Mesothelial cell of epicardium (in vitro differentiated cells): ENCODE measurements at places on chromosomes 3 and 15.

DNA sequence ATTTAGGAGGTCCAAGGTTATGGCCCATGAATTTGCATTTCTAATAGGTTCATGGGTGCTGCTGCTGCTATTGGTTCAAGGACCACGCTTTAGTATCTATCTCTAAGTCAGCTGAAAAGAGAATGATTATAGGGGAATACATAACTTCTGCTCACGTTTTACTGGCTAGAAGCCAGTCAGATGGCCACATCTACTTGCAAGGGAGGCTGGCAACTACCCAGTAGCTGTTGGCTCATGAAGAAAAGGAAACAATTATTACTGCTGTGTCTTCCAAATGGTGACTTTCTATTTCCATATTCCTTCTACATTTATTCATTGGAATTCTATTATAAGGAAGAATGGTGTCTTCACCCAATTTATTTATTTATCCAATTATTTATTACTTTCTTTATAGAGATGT lies 54.2 kb downstream of the SLC25A36 start:
- no peaks in the 10 kb centered on the region for H3K4me1 ChIP-seq
- H3K36me3 ChIP-seq: no peaks in the 10 kb centered on the region
- no peak for DNase-seq

GRCh38 chr3:138439646-138440045 lies 5.2 kb downstream of the ESYT3 start:
- no peak overlapping the region for H3K4me3 ChIP-seq
- peaks cover 38% of the 10 kb centered on the region for H3K27me3 ChIP-seq
- H3K27ac ChIP-seq: no peak overlapping the region
- peaks cover 19% of the 10 kb centered on the region for H3K4me1 ChIP-seq

GRCh38 chr15:65638681-65639089 lies 16.9 kb downstream of the SLC24A1 start:
- peak overlapping the region; percentile 45 for H3K27ac ChIP-seq
- H3K27me3 ChIP-seq: peaks cover 5% of the 10 kb centered on the region
- no peak overlapping the region for H3K4me3 ChIP-seq
- peaks cover 15% of the 10 kb centered on the region for H3K4me1 ChIP-seq

GRCh38 chr3:155233213-155233612 lies 60.3 kb downstream of the STRIT1 start:
- no peaks in the 10 kb centered on the region for H3K36me3 ChIP-seq
- peaks cover 16% of the 10 kb centered on the region for H3K4me1 ChIP-seq
- no peak overlapping the region for H3K4me3 ChIP-seq
- H3K27me3 ChIP-seq: no peaks in the 10 kb centered on the region
- peak overlapping the region; percentile 57 for H3K27ac ChIP-seq
- no peak for DNase-seq

- no peaks in the 10 kb centered on the region for H3K27me3 ChIP-seq
- peak within 1 kb of the TSS; percentile 99 for H3K4me3 ChIP-seq
- H3K27ac ChIP-seq: peak within 1 kb of the TSS; percentile 99
- H3K36me3 ChIP-seq: no peaks in the 10 kb centered on the region
- peak; percentile 43 for DNase-seq
- H3K4me1 ChIP-seq: peaks cover 24% of the 10 kb centered on the region
These were observed at the start of gene SLC25A38 for GRCh38 chr3:39383045-39383880. Gene SLC25A38, plus strand, starts transcription at chr3:39383370. Its CDS starts 355 bp downstream, at chr3:39383725.

- DNase-seq: no peak
- peaks cover 27% of the 10 kb centered on the region for H3K4me1 ChIP-seq
- peak overlapping the region; percentile 76 for H3K27ac ChIP-seq
- H3K27me3 ChIP-seq: no peaks in the 10 kb centered on the region
These were observed 539.5 kb downstream of the NAALADL2 start for GRCh38 chr3:175398676-175399075.

DNA sequence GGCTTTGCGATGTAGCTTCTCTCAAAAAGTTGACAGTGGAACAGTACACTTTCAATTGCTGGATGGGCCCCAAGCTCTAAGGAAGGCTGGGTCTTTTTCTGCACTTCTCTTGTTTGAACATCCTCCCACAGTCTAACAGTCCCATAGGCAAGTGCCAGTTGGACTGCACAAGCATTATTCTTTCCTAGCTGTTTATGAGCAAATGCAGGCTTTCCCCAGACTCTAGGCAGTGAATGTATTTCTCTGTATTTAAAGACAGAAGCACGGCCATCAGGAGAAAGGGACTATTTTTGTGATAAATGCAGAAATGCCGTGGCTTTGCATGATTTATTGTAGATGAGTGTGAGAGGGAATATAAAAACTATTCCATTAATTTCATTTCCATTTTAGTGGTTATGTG lies 539.3 kb upstream of the LMCD1 start:
- no peak overlapping the region for H3K4me3 ChIP-seq
- no peak for DNase-seq
- no peaks in the 10 kb centered on the region for H3K36me3 ChIP-seq
- no peaks in the 10 kb centered on the region for H3K4me1 ChIP-seq
- H3K27ac ChIP-seq: no peak overlapping the region

DNA sequence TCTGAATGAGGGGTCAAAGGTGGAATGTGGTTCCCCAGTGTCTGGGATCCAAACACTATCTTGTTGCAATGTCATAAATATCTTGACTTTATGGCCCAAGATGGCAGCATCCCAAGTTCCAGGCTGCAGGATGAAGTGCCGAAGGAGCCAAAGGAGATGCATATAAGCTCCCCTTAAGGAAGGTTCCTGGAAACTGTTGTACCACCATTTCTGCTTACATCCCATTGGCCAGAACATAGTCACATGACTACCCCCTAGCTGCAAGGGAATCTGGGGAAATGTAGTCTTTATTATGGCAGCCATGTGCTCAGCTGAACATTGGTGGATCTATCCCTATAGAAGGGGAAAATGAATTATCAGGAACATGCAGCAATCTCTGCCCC lies 54.3 kb downstream of the BDH1 start:
- peaks cover 1% of the 10 kb centered on the region for H3K36me3 ChIP-seq
- H3K27ac ChIP-seq: no peak overlapping the region
- no peak for DNase-seq
- H3K4me1 ChIP-seq: peaks cover 22% of the 10 kb centered on the region
- H3K27me3 ChIP-seq: no peaks in the 10 kb centered on the region
- no peak overlapping the region for H3K4me3 ChIP-seq

DNA sequence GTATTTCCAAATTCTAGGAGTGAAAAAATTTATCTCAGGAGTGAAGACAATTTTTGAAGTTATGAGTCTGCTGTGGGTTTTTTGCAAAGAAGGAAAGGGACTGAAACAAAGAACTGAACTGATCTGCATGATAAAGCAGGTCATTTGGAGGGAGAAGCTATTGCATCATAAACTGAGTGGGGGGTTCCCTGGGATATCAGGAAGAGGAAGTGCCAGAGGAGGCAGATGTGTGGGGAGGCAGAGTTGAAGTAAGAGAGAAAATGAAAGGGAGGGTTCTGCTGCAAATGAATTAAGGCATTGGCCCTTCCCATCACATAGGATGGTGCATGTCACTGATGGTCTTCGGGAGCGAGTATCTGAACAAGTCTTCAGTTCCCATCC lies 379.2 kb downstream of the VPS13C start:
- no peaks in the 10 kb centered on the region for H3K4me1 ChIP-seq
- no peak overlapping the region for H3K4me3 ChIP-seq
- H3K36me3 ChIP-seq: no peaks in the 10 kb centered on the region

DNA sequence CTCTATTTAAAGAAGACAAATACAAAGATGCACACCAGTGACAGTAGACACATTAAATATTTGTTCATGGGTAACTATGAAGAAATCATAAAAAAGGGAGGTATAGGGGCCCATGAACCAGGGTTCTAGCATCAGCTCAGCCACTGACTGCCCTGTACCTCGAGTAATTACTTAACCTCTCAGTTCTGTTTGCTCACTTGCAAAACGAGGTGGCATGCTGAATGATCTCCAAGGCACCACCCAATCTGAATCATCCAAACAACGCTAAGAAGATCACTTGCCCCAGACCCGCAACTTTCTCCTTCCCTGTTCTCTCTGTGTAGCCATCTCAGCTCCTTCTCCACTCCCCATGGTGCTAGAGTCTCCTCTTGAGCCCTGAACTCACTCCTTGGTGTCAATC lies 374.7 kb downstream of the VPS13C start:
- no peak for DNase-seq
- H3K27me3 ChIP-seq: peaks cover 37% of the 10 kb centered on the region
- peaks cover 6% of the 10 kb centered on the region for H3K4me1 ChIP-seq
- no peak overlapping the region for H3K4me3 ChIP-seq
- H3K36me3 ChIP-seq: no peaks in the 10 kb centered on the region

DNA sequence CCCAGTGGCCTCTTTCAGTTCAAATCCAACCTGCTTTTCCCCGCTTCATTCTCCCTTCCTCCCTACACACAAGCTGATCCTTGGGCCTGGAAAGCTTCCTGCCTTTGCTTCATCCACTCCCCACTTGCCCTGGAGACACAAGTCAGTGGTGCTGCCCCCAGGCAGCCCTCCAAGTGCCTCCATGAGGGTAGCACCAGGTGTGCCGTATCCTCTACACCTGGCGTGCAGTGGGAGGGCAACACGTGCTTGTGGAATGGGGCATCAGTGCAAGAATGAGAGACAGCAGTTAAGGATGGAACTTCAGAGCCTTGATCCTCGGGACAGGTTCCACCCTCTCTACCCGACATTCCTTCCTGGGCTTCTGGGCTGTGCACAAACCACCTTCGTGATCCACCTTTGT lies 3.8 kb downstream of the ANPEP start:
- no peak overlapping the region for H3K4me3 ChIP-seq
- no peak for DNase-seq
- H3K4me1 ChIP-seq: no peaks in the 10 kb centered on the region
- peaks cover 29% of the 10 kb centered on the region for H3K27me3 ChIP-seq
- H3K36me3 ChIP-seq: no peaks in the 10 kb centered on the region

- H3K4me1 ChIP-seq: no peaks in the 10 kb centered on the region
- no peak overlapping the region for H3K4me3 ChIP-seq
- no peak for DNase-seq
These were observed 143.8 kb downstream of the ATP10A start for GRCh38 chr15:25719101-25719985.
